Amygdala (tissue), 56 donors: ENCODE measurements at places on chromosomes 2 and 18.

GRCh38 chr2:48207201-48207641 is 300.9 kb upstream of the FBXO11 start:
- no peak for DNase-seq

DNA sequence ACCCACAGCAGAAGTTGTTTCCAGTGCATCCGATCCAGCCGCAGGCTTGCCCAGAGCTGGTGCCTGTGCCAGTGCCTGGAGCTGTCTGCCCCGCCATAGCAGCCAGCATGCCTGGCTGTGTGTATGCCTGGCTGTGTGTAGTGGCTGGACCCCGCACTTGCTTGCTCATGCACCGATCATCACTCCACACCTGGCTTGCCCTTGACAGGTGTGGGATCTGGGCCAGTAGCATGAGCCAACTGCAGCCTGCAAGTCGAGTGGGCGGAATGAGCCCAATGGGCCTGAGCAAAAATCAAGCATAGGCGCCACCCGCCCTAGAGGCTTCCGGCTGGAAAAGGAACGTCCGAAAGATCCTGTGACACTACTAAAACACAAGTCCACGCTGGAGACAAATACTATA is 74.5 kb downstream of the EPB41L3 start:
- DNase-seq: no peak

DNA sequence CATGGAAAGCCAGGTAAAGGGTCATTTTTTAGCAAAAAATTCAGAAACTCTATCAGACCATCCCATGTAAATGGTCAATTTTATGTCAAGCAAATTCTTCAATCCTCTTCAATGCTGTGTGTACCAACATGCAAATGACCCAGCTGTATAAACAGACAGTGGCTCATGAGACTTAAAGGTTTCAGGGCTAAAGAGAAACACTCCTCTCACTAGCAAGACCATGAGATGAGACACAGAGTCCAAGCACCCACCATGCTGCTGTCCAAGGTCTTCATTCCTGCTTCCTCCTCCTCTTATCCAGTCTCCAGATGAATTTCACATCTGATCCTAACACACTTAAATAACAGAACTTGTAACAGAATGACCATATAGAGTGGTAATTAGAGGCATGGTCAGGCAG is 30.8 kb upstream of the ONECUT2 start:
- no peak for DNase-seq

DNA sequence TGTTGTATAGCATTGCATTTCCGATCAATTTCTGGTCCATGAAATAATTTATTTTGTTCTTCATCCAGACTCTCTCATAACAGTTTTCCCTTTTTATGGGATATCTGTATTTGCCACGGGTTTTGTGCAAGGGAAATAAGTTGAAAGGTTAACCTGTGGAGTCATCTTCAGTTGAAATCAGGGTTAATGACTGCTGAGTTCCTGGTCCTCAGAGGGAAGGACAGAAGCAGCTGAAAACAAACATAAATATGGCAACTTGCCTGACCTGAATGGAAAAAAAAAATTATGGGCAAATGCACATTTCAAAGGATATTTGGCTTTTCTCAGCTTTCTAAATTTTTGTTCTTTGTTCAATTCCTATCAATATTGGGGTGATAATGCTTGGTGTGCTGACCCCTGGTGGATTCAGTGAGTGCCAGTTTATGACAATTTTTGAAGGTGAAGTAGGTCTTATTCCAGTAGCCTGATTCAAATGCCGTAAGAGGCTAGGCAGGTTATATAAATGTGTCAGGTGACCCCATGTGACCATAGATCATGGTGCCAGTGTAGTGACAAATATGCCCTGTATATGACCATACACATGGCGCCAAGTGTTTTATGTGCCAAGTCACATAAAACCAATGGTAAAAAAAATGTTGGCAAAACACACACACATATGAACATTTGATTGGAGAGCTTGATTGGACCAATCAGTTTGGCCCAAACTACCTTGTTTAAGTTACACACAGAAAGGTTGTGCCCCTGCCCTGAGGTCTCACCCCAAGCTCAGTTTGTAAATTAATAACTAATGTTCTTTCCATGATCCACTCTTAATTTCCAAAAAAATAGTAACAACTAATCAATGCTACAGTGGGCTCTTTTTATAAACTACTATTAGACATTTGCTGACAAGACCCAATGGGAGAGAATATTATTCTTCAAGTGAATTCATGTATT is 47.6 kb upstream of the FAM124B start:
- no peak for DNase-seq

GRCh38 chr2:206368484-206368883 is 74.8 kb upstream of the ADAM23 start:
- DNase-seq: no peak

DNA sequence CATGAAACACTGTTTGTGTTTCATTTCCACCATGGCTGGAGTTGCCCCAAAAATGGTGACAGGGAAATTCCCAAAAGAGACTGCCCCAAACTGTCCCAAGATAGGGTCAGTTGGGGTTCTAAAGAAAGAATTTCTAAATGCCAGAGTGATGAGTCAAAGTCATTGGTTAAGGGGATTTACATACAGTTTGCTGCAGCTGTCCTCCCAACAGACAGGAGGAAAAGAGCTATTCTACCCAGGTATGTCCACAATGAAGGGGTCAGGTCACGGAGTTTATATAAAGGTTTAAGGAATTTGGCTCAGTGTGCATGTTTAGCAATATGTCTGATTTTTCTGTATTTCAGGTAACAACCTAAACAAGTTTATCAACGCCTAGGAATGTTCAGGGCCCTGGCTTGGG is 344.1 kb downstream of the TDRD15 start:
- no peak for DNase-seq

GRCh38 chr18:79901665-79902064 is 49.8 kb downstream of the SLC66A2 start:
- DNase-seq: no peak

- no peak for DNase-seq
Measured at GRCh38 chr2:196719110-196719872, 79.8 kb downstream of the CCDC150 start.

DNA sequence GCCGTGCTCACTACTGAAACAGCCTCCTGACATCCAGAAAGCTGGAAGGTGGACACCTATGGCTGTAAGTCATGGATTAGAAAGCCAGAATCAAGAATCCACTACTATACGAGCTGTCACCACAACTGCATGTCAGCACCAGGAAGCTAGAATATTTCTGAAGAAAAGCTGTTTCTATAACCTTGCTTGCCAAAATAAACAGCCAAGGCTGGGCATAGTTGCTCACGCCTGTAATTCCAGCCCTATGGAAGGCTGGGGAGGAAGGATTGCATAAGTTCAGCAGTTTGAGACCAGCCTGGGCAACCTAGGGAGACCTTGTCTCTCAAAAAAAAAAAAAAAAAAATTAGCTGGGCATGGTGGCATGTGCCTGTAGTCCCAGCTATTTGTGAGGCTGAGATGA is 96.3 kb upstream of the GAREM1 start:
- no peak for DNase-seq

GRCh38 chr18:75421656-75422055 is 5.8 kb downstream of the SMIM21 start:
- DNase-seq: no peak

- no peak for DNase-seq
Measured at GRCh38 chr2:238598802-238599530, 172.2 kb downstream of the ASB1 start.

- no peak for DNase-seq
Measured at GRCh38 chr2:128180031-128180430, 89.0 kb downstream of the UGGT1 start.

DNA sequence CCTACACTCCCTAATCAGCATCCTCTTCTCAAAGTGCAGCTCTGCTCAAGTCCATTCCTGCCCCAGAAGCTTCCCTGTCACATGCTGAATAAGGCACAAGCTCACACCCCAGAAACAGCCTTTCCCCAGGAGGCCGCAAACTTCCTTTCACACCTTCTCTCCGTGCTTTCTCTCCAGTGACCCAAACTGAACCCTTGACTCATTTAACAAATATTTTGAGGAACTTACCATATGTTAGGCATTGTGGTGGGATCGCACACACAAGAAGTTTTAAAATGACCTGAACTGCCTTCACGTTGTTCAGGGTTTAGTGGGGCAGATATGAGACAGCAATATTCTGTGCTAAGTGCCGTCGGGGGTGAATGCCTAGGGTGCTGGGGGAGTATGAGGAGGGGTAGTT is 161.3 kb downstream of the INSIG2 start:
- DNase-seq: no peak

- no peak for DNase-seq
Measured at GRCh38 chr2:119721462-119721861, 38.3 kb upstream of the PTPN4 start.

DNA sequence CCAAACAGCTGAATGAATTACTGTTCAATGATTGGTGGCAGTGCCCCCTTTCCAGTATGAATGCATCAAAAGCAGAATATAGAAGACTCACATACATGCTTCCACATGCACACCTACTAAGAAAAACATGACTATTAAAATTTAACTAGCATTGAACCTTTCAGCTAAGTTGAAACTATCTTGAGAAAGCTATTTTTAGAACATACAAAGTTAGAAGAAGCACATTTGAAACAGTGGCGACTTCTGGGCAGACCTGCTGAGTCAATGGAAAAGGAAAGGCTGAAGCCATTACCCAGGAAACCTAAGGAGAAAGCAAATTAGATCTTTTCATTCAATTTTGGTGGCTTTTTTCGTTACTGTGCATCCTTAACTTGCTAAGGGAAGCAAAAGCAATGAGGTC is 55.9 kb downstream of the PLA2R1 start:
- DNase-seq: no peak

GRCh38 chr2:209976698-209977385 is 25.6 kb upstream of the RPE start:
- DNase-seq: no peak

DNA sequence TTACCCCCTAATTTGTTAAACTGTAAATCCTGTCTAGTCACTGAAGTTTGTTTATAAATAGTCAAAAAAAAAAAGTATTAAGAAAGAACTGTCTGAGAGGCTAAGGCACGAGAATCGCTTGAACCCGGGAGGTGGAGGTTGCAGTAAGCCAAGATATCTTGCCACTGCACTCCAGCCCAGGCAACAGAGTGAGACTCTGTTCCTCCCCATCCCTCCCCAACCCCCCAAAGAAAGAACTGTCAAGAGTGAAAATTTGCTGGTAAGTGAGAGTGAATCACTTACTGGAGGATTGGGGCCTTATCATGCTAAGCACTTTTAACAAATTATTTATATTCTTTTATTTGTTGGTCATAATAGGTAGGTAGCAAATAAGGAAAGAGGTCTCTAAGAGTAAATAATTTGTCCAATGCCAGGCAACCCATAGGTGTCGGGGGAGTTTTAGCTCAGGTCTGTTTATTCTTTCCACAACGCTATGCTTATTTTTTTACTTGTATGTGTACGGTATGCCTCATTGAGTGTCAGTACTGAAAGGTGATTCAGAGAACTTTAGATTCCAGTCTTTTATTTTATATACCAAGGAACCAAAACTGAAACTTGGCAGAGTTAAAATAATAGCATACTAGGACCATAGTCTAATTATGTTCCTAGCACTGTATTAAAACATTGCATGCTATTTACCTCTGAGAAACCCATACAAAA is 2.5 kb downstream of the TAF4B start:
- no peak for DNase-seq

DNA sequence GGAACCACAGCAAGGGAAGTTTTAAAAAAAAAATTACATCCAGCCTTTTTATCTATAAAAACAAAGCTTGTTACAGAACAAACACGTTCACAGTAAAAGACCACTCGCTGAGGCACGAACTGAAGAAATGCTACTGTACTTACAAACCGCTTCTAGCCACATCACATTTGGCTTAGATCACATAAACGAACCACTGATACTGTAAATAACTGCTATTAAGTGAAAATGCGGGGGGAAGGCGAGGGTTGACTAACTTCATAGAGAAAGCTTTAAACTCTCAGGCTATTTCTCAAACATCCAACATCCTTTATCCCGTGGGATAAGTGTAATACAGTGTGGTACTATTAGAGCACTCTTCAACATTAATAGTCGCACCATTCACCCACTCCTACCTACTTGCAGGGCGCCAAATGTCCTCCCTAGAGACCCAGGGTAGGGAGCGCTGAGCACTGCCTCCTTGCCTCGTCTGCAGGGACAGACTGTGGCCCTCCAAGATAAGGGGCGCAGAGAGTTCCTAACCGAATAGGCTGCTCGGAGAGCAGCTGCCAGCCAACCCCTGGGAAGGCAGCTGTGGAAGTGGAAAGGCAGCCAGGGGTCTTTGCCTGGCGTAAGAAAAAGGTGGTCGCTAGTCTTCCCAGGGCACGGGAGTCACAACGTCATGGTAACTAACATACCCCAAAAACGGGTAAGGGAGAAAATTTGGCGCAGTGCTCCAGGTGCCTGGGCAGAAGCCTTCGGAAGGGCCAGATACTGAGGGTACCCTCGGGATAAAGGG is 854 bp downstream of the GPR155 start:
- no peak for DNase-seq

DNA sequence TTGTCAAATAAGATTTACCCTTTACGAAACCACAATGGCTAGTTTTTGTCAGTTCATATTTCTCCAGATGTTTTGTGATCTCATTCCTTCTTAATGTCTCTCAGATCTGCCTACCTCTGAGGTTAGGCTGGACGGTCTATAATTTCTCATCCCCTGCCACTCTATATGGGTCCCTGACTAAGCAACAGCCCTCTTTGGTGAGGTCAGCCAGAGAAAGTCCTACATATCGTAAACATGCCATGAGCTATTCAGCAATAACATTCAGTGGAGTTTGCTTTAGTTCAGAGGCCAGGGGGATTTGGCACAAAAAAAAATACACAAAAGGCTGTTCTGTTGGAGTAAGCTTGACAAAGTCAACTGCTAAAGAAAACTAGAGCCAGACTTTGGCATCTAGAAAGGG is 192.1 kb upstream of the NCKAP5 start:
- DNase-seq: no peak

DNA sequence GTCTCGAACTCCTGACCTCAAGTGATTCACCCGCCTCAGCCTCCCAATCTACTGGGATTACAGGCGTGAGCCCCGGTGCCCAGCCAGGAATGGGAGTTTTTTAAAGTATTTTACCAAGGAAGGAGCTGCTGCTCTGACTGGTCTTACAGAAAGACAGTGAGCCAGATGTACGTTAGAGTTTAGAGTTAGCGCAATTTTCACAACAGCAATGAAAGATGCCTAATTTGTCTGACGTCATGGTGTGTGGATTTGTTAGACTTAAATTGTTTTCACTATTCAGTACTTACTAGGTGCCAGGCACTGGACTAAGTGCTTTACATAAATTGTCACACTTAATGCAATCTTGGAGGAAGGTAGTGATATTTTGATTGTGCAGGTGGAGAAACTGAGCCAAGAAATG is 12.4 kb upstream of the RPL37A start:
- DNase-seq: no peak
